Glomerular endothelial cell (primary cell): ENCODE measurements at places on chromosomes 3 and 15. TPM values are rescaled to one million over a fixed set of nuclear protein-coding genes. Genes with fewer than 3 reads are reported as not detected.

GRCh38 chr3:17044855-17045254 is 160.1 kb downstream of the PLCL2 start:
- DNase-seq, result no peak

GRCh38 chr3:187022403-187023029 is 92.2 kb downstream of the ST6GAL1 start:
- no peak for DNase-seq

DNA sequence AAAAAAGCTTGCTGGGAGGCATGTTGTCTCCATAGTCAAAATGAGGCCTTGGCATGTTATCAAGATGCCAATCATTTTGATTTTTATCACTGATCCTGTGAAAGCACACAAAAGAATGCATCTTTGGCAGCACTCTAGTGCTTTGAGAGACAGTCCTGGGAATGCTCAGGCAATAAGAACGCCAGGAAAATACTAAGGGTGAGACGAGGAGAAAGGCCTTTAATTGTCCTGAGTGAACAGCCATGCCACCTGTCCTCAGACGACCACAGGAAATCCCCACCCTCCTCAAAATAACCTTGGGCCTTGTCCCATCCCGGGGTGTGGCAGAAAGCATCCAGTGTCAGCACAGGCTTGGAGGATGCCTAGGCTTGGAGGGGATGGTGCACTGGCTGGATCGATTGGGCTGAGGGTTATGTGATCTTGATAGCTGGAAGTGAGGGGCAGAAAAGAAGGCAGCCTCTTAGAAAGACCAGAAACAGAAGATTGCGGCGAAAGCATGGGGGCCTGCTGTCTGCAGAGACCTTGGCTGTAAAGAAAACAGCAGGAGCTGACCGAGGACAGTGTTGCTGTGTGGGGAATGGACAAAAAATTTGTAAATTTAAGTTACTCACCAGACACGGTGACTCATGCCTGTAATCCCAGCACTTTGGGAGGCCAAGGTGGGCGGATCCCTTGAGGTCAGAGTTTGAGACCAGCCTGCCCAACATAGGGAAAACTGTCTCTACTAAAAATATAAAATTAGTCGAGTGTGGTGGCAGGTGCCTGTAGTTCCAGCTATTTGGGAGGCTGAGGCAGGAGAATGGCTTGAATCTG is 7.3 kb downstream of the TMEM158 start:
- no peak for DNase-seq

Gene CD200
- 0.92 and 9.9 TPM in 2 replicates for total RNA-seq

- DNase-seq, result no peak
These were observed 166.7 kb downstream of the FOXP1 start for GRCh38 chr3:71416876-71417275.
